NCI-H446 (cell line): ENCODE measurements at places on chromosomes 13 and 19.

DNA sequence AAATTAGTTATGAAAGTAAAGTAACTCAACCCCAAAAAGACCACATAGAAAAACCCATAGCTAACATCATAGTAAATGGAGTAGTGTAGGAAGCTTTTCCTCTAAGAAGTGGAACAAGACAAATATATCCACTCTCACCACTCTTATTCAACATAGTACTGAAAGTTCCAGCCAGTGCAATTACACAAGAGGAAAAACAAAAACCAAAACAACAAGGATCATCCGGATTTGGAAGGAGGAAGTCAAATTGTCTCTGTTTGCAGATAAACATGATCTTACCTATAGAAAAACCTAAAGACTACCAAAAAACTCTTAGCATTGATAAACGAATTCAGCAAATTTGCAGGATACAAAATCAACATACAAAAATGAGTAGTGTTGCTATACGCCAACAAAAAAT, 8.5 kb upstream of the SIGLEC8 start:
- no peak for DNase-seq

DNA sequence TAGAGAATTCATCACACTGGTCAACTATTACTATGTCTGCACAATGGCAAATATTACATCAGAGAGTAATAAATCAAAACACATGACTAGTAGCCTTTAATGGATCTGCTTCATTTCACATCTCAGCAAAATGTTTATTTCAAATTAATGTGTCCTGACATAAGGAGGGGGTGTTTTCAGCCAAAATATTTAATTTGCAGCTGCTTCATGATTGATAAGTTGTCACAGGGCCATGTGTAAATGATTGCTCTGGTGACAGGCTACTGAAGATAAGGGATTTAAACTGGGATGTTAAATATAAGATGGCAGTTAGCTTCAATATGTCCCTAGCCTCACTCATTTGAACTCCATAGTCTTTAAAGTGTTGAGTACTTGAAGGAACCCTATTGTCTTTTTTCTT, 303.3 kb downstream of the OXGR1 start:
- no peak for DNase-seq

DNA sequence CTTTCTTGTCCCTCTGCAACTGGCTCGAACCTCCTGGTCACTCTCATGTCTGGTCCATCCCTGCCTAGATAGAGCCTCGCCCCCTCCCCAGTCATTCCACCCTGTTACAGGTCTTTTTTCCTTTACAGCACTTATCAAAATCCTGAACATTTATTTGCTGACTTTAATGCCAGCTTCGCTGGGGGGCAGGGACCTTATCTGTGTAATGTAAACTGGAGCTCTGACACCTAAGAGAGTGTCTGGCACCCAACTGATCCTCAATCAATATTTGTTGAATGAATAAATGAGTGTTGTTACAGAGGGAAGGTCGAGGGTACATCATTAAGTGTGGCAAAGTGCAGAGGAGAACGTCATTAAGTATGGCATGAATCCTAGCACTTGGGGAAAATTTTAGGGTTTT, 16.7 kb downstream of the FAAP24 start:
- DNase-seq: no peak

- DNase-seq: no peak
Measured at GRCh38 chr19:44607049-44607448, 6.3 kb upstream of the IGSF23 start.

GRCh38 chr13:26971990-26972887, 199.4 kb downstream of the USP12 start:
- DNase-seq: no peak

- DNase-seq: no peak
Measured at GRCh38 chr13:45621950-45622349, 6.4 kb upstream of the ERICH6B start.

GRCh38 chr19:48627201-48627864, 8.0 kb downstream of the SPHK2 start:
- no peak for DNase-seq

GRCh38 chr13:100301418-100301817, 212.5 kb downstream of the PCCA start:
- no peak for DNase-seq

DNA sequence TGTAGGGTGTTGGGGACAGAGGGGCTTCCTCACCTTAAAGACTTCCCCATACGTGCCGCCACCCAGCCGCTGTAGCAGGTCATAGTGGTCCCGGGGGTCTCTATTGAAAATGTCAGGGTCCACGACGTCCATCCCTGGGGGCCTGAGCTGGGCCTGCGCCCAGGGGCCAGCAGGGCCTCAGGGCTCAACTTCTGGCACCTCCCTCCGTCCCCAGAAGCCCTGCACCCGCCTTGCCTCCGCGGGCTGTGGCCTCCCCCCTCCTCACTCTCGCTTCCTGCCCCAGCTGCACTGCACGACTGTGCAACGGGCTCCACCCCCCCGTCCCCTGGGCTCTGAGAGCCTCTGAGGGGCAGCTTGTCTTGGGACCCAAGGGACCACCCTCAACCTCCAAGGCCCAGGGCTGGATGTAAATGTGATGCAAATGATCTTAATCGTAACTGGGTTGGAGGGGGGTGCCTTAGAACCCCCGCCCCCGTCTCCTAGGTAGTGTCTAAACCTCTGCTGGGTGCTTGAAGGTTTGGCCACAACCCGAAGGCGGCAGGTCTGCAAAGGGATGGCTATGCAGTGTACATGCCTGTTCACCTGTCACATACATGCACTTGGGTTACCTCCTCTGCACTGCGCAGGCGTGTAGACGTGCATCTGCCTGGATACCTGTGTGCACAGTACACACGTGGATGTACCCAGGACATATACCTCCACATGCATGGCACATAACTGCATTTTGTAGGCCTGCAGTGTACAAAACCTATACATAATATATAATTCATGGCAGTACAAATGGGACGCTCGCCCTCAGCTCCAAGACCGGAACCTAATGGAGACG, at the start of gene MAP4K1:
TSS of gene MAP4K1 (minus strand) at position 190 of the 826 bp plus-strand sequence. CDS start at position 132, 58 bp downstream.
- DNase-seq: no peak

DNA sequence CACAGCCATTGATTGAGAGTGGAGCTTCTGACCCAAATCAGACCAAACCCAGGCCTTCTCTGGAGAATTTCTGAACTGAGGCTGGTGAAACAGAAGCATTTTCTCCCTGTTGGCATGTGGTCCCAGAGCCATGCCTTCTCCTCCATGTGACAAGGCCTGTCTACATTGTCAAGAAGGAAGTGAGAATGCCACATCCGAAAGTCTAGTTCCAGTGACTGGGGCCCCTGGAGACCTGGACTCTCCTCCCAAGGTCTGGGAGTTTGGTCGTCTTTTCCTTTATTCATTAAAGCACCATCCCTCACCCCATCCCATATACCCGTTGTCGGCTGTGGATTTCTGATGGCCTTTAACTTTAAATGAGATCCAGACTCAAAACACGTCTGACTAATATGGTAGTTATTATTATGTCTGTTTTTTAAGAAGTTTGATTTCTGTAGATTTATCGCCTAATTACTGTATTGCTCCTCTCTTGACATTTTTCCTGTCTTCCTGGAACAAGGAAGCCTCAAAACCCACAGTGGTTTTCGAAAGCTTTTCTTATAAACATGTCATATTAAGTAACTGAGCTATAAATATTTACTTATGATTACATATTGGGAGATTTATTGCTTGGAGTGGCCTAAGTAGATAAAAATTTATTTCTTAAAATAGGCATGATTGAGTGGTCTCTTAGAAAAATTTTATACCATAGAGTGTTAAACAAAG, 128.3 kb upstream of the FRY start:
- no peak for DNase-seq

DNA sequence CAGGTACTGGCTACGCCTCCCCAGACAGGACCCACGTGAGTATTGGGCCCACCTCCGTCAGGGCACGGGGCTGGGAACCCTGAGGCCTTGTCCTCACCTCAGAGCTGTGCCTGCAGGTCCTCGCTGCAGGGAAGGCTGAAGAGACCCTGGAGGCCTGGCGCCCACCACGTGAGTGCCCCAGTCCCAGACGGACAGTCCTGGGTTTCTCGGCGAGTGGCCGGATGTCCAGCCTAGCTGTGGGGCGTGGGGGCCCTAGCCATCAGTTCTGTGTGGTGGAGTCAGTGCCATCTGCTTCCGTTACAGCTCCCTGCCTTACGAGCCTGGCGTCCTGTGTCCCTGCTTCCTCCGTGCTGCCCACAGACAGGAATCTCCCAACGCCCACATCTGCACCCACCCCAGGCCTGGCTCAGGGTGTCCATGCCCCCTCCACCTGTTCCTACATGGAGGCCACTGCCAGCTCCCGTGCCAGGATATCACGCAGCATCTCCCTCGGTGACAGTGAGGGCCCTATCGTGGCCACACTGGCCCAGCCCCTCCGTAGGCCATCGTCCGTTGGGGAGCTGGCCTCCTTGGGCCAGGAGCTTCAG, 7.8 kb upstream of the OVOL3 start:
- DNase-seq: no peak

DNA sequence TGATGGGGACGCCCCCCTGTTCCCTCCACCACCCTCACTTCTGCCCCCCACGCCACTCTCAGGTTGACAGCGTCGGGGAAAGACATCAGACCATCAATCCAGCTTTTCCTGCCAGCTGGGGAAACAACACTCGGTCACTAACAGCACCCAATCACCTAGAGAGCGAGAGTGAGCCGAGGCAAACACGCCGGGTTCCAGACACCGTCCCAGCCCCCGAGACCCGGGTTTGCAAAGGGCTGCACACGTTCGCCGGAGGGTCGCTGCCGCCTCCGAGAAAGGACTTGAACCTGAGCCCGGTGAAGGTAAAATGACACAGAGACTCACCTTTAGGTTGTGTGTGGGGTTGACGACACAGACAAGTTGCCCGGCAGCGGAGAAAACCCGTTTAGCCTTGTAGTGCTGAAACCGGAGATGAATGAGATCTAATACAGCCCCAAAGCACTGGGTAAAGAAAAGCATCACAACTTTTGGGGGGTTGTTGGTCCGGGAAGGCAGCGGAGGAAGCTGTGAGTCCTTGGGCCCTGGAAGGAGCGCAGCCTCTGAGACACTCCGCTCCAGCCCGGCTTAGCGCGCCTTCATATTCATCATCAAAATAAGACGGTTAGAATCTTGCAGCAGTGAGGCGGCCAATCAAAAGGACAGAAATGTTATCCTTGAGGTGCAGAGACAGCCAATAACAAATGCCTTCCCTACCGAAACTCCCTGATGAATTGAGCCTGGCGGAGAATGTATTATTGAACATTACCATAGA, at the start of gene SIAH3:
TSS of gene SIAH3 (minus strand) at position 583 of the 751 bp plus-strand sequence. CDS start at position 459, 124 bp downstream.
- DNase-seq: no peak

DNA sequence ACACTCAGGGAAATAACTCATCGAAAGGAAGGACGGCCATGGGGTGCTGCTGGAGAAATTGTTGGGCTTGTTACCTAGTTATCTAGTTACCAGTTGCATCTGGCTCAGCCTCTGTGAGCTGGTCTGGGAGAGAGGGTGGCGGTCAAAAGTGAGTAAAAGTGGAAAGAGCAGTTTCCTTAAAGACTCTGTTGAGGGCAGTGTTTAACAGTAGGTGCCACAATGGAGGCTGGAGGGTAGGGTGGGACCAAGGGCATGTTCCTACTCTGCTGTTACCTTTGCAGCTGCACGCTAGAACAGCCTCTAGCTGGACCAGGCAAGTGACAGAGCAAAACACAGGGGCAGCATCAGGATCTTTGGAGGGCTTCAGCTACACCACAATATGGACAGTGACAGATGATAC, 228.8 kb upstream of the STARD13 start:
- no peak for DNase-seq

DNA sequence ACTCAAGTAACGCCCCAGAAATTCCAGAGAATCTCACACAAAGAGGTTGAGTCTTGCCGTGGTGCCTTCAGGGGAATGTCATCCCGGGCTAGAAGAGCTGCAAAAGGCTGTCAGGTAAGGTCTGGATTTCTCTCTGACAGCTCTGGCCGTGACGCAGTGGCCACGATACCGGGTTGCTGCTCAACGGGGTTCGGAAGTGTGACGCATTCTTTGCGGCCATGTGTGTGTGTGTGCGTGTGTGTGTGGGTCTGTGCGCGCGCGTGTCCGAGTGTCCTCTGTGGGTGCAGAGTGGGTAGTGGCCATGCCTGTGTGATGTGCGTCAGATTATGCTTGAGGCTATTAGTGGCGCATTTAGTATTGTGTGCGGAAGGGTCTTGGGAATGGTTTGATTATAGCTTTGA, 306 bp downstream of the ZNF540 start:
- no peak for DNase-seq

- no peak for DNase-seq
Measured at GRCh38 chr13:79237981-79238380, 168.1 kb downstream of the RBM26 start.

DNA sequence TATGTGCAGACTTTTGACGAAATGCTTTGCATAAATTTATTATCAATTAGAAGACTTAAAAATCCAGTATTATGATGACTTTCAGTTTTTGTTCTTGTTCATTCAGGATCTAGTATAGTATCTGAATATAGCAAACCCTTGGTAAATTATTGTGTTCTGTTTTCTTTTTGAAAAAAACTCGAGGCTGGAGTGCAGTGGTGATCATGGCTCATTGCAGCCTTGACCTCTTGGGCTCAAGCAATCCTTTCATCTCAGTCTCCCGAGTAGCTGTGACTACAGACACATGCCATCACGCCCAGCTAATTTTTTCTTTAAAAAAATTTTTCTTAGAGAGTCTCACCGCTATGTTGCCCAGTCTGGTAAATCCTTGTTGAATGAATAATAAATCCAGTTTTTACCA, 4.6 kb downstream of the FARP1 start:
- DNase-seq: no peak

DNA sequence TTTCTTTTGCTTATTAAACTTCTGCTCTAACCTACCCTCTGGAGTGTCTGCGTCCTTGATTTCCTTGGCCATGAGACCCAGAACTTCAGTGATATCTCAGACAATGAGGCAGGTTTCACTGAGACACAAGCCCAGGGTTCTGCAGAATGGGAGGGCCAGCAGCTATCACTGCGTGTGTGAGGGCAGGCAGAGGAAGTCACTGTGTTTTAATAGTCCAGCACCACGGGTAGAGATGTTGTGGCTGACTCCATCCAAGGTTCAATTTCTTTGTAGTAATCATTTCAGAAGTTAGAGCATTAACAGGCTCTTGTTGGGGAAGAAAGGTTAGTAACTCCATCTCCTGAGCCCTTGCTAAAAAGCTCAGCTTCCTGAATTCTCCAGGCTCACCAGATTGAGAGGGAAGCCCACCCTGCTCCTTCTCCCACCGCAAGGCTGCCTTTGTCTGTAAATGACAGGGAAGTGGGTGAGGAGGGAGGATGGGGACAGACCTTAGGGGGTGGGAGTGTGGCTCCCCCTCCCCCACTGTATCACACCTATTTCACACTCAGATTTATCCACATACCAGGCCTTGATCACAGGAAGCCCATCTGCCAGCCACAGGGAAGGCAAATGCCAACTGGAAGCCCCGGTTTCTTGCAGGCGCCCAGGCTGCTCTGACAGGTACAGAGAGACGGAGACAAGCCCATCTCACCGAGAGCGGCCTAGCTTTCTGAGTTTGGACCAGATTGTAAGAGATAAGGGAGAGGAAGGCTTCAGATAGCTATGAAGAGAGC, 2.1 kb downstream of the C19orf12 start:
- no peak for DNase-seq

GRCh38 chr13:24618011-24618955, 61.9 kb upstream of the ATP12A start:
- DNase-seq: no peak

- DNase-seq: no peak
Measured at GRCh38 chr13:67736646-67737420, 506.7 kb upstream of the PCDH9 start.
